Effector CD4-positive, alpha-beta T cell (primary cell): ENCODE measurements at places on chromosomes 2 and 18.

- DNase-seq: no peak
Observed at GRCh38 chr2:85397925-85398331, 12.2 kb downstream of the CAPG start.

GRCh38 chr2:224882291-224883171, 159.7 kb downstream of the DOCK10 start:
- no peak for DNase-seq

- DNase-seq: no peak
Observed at GRCh38 chr2:15784106-15784885, 156.1 kb upstream of the MYCN start.

- no peak for DNase-seq
Observed at GRCh38 chr2:18824325-18824790, 235.0 kb upstream of the NT5C1B start.

- no peak for DNase-seq
Observed at GRCh38 chr2:150517951-150518680, 30.6 kb upstream of the RND3 start.

DNA sequence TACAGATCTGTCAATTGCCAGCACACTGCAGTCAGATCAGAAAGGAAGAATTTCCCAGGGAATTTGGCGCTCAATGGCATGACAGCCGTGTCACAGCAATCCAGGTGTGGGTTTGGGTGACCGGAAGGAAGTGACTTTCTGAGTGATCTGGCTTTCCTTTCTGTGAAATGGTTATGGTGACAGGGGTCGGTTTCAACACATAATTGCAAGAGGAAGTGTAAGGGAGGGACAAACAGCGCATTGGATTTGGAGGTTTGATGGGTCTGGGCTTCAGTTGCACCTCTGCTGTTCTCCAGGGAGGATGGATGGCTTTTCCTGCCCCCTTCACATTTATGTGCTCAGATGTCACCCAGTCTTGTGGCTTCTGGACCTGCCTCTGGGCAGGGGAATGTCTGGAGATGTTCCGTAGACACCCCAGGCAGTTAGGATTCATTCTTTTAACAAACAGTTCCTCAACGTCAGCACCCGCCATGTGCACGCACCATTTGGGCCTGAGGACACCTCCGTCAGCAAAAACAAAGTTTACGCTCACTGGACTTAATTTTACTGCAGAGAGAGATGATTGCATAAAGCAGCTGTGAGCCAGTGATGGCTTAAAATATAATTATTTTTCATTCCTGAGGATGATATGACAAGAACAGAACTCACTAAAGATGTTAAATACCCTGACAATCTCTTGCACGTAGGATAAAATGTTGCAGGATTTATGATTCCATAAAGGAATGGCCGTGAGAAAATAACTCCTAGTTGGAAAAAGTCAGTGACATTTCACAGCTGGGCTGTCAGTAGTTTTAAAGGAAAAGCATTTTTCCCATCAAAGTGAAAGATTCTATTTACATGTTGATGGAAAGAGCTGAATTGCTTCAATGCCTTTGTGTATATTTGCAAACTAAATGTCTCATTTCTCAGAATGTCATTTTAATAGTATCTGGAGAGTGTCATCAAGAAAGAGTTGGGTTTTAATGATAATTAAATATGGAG, 36.9 kb downstream of the MBP start:
- DNase-seq: no peak

- DNase-seq: no peak
Observed at GRCh38 chr2:67281101-67281500, 116.0 kb upstream of the ETAA1 start.

- DNase-seq: no peak
Observed at GRCh38 chr2:88160517-88160916, 9.6 kb upstream of the THNSL2 start.

GRCh38 chr2:68917034-68917718, 35.5 kb downstream of the GKN2 start:
- no peak for DNase-seq

- DNase-seq: no peak
Observed at GRCh38 chr18:55990186-55990585, 402.2 kb upstream of the TCF4 start.

DNA sequence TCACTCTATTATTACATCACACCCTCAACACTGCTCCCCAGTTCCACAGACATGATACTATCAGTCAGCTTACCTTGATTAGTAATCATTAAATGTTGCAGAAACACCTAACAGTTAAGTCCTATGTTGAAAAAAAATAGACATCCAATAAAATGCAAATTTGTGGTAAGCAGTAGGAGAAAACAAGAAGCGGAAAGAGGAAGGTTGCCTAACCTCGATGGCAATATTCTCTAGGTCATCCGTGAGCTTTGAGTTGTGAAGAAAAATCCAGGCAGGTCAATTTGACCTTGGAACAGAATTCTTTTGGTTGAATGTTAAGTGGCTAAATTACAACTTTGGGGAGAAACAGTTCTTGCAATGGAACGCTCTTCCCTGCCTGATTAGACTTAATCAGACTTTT, 264.4 kb downstream of the AFF3 start:
- no peak for DNase-seq

DNA sequence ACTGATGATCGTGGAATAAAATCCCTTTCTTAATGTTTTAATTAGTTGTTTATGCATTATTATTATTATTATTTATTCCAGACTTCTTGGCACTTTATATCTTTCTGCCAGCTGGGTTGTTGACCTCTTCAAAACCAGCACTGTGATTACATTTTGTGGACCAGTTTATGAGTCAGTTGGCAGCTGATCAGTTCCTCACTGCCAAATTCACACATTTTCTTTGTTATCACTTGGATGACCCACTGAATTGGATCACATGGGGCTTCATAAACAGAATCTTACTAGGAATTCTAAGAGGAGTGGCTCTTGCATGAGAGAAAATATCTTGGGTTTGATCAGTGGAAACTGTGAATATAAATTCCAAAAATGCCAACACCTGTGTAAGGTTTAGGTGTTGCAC, 321.8 kb upstream of the SPRED2 start:
- DNase-seq: no peak

DNA sequence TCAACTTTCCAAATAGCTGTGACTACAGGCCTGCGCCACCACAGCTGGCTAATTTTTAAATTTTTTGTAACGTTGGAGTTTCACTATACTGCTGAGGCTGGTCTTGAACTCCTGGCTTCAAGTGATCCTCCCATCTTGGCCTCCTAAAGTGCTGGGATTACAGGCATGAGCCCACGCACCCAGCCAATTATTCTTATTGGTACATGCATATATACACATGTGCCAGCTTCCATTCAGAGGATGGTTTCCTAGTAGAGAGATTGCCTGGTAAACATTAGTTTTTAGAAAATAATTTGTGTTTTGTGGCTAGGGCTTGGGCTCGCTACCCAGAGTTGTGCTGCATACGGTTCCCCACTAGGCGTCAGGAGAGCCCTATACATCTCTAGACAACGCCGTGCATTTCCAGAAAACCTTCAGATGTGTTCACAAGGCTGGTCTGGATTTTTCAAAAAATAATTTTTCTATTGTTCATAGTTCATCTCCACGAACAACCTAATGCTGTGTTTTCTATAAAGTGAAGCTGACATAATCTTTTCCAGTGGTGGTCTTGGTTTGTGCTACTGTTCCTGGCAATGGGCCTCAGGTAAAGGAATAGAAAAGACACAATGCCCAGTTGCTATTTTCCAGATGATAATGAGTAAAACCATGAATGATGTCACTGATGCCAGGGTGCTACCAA, 14.6 kb upstream of the AFG3L2 start:
- peak; percentile 29 for DNase-seq

DNA sequence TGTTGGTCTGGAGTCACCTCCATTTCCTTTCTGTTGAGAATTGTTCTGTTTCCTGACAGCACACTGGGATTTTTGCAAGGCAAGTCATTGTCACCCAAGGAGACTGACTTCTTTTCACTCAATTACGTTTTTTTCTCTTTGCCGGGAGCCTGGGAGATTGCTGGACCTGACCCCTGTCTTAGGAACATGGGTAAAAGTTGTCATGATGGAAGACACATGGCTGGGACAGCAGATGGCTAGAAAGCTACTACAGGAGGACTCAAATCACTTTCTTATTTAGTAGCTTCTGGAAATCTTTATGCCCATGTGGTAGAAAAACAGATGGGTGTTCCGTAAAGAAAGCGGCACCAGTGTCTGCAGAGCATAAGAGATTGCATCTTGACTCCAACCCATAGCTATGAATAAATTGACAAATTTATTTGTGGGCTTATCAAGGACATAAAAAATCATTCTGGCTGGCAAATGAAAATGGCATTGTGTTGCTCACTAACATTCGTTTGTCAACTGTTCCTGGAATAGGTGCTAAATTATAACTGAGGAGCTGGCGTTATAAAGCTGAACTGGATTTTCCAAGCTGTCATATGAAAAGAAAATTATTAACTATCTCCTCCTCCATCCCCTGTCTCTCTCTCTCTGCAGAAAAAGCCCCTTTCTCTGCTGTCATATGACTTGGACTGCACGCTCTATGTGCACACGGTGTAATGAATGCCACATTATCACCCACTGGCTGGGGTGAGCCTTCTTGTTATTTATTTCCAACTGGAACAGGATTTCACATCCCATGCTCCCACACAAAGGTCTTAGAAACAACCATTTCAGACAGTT, 159.8 kb downstream of the SH3RF3 start:
- DNase-seq: no peak

GRCh38 chr2:192145496-192145895, 49.2 kb downstream of the TMEFF2 start:
- DNase-seq: no peak

DNA sequence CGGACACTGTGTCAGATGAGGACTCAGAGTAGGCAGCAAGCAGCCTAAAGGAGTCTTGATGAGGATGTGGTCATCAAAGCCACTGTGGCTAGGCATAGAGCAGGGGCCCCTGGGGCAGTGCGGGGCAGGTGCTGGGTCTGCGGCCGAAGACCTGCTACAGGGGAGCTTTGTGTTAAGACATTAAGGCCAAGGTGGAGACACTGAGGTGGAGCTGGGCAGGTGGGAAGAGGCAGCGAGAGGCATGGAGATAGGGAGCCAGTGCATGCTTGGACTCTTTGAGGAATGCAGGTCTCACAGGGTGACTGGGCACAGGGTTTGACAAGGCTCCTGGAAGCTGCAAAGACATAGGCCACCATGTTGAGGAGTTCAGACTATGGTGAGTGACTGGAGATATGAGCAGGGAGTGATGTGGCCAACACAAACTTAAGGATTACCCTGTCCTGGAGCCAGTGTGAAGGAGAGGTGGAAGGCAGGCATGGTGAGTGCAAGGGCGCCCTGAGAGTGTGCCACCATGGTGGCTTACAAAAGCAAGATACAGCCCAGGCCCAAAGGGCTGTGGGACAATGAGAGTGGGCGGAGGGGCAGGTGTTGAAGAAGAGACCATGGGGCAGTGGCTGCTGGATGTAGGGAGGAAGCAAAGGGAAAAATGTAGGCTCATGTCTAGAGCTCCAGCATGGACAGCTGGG, 450.9 kb upstream of the HS6ST1 start:
- DNase-seq: no peak

- no peak for DNase-seq
Observed at GRCh38 chr2:848099-848498, 102.5 kb upstream of the SNTG2 start.

DNA sequence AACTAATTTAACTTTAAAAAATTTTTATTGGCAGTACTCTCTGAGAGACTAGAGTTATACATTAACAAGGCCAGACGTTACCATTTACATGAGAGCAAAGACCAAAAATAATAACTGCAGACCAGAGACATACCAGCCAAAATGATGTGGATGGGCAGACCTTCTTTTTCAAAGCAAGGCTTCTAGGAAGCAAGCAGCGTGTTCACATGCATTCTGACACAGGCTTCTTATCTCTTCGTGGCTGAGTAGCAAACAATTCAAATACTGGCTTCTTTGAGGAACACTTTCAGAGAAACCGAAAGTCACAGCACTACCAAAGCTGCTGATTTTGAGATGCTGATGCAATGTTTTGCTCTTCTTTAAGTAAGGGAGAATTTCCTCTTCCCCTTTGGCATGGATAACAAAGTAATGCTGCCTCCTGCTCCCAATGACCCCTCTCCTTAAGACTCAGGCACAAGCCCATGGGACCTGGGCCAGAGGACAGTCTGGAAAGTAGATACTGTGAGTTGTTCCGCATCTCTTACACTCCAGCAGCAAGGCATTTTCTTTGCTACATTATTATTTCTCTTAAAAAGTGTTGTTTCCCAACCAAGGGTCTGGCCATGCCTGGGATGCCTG, 181.9 kb downstream of the MREG start:
- no peak for DNase-seq

- no peak for DNase-seq
Observed at GRCh38 chr2:36351736-36352349, 3.7 kb upstream of the CRIM1 start.

DNA sequence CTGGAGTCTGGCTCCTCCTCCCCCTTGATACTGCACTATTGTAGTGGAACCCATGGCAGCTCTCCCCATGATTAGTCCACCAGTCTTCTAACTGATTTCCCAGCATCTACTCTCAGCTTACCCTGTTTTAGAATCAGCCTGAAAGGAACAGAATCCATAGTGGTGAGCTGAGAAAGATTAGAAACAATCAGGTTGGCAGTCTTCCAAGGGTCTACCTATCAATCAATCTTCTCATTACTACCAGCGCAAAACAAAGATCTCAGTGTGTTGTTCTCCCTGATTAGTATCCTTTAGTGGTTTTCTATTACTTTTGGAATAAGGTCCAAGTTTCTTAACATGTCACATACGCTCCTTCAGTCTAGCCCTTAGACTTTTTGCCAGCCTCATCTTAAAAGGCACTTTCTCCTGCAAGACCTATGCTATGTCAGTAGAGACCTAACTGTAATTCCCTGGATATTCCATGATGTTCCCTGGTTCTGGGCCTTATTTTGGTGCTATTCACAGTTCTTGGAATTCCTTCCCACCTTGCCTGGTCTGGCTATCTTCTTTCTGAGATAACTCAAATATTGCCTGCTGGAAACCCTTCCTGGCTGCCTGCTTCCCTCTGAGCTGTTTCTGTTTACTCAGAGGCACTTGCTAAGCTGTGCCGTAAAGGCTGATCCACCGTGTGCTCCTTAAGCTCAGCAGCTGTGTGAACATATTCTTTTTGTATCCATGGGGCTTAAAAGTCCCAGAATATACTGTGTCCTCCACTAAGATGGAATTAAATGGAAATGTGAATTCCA, 32.6 kb downstream of the LAMA3 start:
- no peak for DNase-seq
